ENCODE measurements at places on chromosomes 13 and 19. TPM values are rescaled to one million over a fixed set of nuclear protein-coding genes. Genes with fewer than 3 reads are reported as not detected.

Gene DAND5
- total RNA-seq, result not detected

Gene IGLON5
- total RNA-seq, result not detected

Gene FCAR
- total RNA-seq, result not detected

Gene CEACAM8
- not detected for total RNA-seq

Gene MRPL54
- 40.1 TPM for total RNA-seq

Gene KIR2DL4
- total RNA-seq, result 0.12 TPM

Gene CEACAM1
- total RNA-seq, result 4.3 TPM

Gene KIR3DL2
- not detected for total RNA-seq

Gene BRCA2
- total RNA-seq, result 0.71 TPM

Gene KLK2
- not detected for total RNA-seq

Gene C19orf81
- 1.2 TPM for total RNA-seq

Gene NUP58
- total RNA-seq, result 19.3 TPM

Gene ZIC5
- total RNA-seq, result not detected

Gene TRPM4
- 18.2 TPM for total RNA-seq

Gene GRK1
- not detected for total RNA-seq

Gene C19orf73
- total RNA-seq, result 1.5 TPM

Gene CDX2
- total RNA-seq, result 2.8 TPM

Gene PCDH20
- 0.14 TPM for total RNA-seq

Gene PRDX2
- 77.5 TPM for total RNA-seq

Gene MEDAG
- 0.91 TPM for total RNA-seq

Gene LRRC25
- total RNA-seq, result 0.59 TPM

Gene ELSPBP1
- not detected for total RNA-seq

Gene LRRC63
- total RNA-seq, result 0.14 TPM

Gene AP1M1
- 14.1 TPM for total RNA-seq

Gene KLK5
- total RNA-seq, result not detected

All from pancreas (tissue), 10 donors.